ENCODE measurements at places on chromosomes 7 and 10.

- DNase-seq: no peak
Measured at GRCh38 chr7:137694405-137694804, 152.4 kb downstream of the DGKI start.

- DNase-seq: no peak
Measured at GRCh38 chr10:4459531-4459930, 366.5 kb upstream of the AKR1E2 start.

DNA sequence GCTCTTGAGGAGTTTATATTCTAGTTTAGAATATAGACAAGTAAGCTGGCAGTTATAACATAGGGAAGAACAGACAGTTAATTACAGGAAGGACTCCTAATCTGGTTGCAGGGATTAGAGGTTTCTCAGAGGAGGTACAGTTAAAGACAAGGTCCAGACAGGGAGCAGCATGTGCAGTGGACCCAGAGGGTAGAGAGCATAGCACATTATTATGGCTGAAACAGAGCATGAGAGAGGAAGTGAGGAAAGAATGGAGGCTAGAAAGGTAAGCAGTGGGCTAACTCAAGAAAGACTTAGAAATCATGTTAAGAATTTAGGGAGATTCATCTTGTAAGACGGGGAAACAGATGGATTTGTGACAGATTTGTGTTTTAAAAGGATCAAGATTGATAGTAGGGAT is 9.7 kb downstream of the MIOS start:
- no peak for DNase-seq

GRCh38 chr10:88374392-88375175 is 208.5 kb downstream of the RNLS start:
- DNase-seq: no peak

DNA sequence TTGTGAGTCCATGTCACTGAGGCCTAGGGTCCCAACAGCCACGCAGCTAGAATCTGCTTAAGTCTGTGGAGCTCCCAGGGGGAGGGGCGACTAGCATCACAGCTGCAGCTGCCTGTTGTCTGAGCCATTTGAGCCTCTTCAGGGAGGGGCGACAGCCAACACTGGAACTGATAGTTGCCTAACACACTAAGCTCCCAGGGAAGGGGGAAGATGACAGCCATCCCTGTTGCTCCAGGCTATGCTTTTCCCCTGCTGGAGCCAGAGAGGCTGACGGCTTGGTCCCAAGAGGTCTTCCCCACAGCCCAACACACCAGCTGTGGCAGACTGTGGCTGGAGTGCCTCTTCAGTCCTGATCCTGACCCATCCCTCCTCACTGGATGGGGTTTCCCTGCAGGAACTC is 817.5 kb downstream of the NXPH1 start:
- no peak for DNase-seq

GRCh38 chr7:149188637-149189259 is 6.6 kb upstream of the ZNF282 start:
- no peak for DNase-seq

DNA sequence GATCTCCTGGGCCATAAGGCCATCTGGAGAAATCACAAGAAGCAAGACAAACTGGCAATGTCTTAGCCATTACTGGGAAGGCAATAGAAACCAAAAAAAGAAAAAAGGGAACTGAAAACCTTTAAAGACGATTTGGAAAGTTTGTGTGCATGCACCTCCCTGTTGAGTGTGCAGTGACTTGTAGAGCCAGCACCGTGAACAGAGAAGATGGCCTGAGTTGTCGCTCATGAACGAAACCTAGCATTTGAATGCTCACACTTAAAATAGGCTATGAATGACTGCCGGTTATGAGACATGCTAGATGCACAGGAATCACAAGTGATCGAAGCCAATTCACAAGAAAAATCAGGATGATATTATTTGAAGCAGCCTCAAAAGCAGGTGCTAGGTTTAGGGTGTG is 151.3 kb upstream of the ADO start:
- peak; percentile 31 for DNase-seq

DNA sequence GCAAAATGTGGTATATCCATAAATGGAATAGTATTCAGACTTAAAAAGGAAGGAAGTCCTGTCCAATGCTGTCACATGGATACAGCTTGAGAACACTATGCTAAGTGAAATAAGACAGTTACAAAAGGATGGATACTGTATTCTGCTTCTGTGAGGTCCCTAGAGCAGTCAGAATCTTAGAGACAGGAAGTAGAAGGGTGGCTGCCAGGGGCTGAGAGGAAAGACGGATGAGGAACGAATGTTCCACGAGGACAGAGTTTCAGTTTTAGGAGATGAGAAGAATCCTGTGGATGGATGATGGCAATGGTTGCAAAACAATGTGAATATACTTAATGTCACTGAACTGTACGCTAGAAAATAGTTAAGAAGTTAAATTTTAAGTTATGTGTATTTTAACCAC is 3.8 kb downstream of the PRKCQ start:
- no peak for DNase-seq

DNA sequence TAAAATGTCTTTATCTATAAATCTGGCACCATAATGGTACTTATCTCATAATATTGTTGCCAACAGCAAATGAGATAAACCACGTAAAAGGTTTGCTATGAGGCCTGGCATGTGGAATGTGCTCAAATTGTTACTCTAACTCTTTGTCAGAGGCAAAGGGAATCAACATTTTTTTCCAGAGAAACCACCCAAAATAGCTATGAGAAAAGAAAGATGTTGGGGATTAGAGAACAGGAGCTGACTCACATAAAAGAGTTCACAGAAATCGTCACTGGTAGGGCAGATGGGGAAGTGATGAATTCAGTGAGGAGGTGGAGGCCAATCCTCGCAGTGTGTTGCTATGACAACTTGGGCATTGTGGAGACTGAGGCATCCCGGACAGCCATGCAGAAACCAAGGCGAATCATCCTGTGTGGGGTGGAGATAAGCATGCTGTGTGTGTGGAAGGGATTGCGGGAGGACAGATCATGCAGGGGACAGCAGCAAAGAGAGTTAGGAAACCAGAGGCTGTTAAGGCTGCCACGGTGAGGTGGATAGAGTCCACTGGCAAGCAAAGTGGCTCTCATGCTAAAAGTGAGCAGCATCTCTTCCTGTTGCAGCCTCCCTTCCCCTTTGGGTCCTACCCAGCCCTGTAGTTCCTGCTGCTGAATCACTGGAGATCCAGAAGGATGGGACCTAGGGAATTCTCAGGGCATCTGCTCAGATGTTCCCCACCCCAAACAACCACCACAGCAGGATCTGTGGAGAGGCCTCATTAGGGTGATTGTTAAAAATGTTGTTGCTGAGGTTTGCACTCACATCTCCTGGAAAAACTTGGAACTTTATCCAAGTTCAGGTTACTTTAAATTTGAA is 103.9 kb downstream of the CUBN start:
- peak; percentile 75 for DNase-seq

DNA sequence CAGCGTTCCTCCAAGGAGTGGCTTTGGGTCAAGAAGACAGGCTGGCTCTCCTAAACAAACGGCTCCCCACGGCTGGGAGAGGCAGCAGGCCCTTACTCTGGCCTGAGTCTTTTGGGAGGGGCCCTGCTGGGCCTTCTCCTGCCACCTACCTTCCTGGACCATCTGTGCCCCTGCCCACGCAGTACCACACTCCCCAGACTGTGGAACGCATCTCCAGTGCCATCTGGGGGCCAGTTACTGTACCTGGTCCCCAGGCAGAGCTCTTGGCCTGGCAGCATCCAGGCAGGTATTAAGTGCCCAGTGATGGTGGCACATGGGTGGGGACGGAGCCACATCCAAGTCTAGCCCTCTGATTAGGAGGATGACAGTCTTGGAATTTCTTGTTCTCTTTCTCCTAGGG is 14.4 kb downstream of the ALKBH4 start:
- DNase-seq: no peak
